ENCODE measurements at places on chromosomes 13 and 19.

GRCh38 chr19:12603714-12604113 is 6.9 kb downstream of the ZNF490 start:
- DNase-seq, result no peak

- no peak for DNase-seq
Observed at GRCh38 chr19:57905258-57905657, 11.1 kb downstream of the ZNF417 start.

- DNase-seq, result no peak
Observed at GRCh38 chr13:101576977-101577376, 124.5 kb downstream of the ITGBL1 start.

- DNase-seq, result peak; percentile 58
Observed at GRCh38 chr19:38975214-38975860, at the start of gene FBXO17. TSS of gene FBXO17 (minus strand) at chr19:38975742. CDS start at chr19:38950319, 25,423 bp downstream.

GRCh38 chr13:90416519-90416918 is 931.0 kb upstream of the MIR17HG start:
- DNase-seq, result no peak

GRCh38 chr19:29528946-29529645 is 3.3 kb downstream of the VSTM2B start:
- DNase-seq, result peak; percentile 33

- no peak for DNase-seq
Observed at GRCh38 chr19:19427302-19427701, 21.8 kb downstream of the GATAD2A start.

DNA sequence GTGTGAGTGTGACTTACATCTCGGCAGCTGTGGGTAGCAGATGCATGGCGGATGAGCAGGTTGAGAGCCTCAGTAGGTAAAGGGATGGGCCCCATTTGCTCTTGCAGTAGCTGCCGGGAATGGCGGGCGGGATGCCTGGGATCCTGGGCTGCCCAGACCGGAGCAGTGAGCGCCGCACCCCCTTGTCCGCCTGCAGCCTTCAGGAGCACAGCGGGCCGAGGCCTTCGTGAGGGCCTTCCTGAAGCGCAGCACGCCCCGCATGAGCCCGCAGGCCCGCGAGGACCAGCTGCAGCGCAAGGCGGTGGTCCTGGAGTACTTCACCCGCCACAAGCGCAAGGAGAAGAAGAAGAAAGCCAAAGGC is 4.1 kb downstream of the POP4 start:
- DNase-seq, result no peak

DNA sequence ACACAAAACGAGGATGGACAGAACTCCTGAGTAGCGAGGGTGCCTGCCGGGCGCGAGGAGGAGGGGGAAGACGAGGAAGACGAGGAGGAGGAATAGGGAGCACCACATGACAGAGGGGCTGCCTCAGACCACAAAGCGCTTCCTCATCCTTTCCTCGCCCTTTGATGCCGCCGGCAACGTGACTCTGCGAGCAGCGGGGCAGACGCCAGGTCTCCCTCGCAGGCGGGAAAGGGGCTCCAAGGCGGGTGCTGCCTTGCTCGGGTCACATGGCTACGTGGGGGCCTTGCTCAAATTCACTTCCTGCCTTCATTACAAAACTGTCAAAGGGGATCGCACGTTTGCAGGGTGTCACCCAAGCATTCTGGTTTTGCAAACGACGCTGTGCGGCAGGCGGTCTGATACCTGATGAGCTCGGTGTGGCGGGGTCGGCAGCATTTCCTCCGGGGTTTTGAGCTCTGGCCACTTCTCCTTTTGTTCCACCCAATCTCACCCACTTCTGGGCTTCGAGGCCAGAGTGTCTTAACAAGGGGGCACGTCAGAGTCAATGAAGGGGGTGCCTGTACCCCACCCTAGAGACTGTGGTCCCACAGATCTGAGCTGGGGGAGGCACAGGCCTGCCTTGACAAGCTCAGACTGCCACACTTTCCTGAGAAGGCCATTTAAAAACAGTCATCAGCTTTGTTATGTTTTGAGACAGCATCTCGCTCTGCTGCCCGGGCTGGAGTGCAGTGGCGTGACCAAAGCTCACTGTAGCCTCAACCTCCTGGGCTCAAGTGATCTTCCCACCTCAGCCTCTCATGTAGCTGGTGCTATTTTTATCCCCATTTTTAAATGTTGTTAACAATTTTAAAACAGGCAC is 14.9 kb downstream of the MAP2K2 start:
- no peak for DNase-seq
